ENCODE measurements at places on chromosomes 3 and 15.

DNA sequence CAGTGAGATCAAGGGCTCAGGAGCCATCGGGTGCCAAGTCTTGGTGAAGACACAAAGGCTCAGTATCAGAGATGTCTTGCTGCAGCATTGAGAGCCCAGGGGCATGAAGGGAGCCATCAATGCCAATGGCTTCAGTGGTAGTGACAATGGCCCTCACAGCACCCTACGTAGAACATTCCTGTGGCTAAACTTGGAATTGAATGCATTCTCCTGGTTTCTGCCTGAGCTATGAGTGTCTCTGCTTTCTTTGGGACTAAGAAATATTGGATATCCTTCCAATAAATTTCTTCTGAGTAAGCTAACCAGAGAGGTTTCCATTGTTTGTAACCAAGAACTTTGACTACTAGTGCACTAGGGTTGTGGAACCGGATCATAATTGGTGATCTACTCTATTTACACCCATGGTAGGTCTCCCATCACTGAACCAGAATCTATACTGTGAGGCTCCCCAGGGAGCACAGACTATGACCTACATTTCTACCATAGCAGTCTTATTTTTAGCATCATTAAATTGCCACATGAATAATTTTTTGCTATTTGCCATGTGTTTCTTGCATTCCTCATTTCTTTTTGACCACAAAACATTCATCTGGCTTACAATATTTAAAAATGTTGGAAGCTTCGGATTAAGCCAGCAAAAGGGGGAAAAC, 31.6 kb upstream of the PDZRN3 start:
- DNase-seq = no peak

- no peak for DNase-seq
These were observed 177.0 kb downstream of the CACNA2D3 start for GRCh38 chr3:54299169-54299935.

- no peak for DNase-seq
These were observed 705.8 kb downstream of the NR2F2 start for GRCh38 chr15:97036301-97036700.

DNA sequence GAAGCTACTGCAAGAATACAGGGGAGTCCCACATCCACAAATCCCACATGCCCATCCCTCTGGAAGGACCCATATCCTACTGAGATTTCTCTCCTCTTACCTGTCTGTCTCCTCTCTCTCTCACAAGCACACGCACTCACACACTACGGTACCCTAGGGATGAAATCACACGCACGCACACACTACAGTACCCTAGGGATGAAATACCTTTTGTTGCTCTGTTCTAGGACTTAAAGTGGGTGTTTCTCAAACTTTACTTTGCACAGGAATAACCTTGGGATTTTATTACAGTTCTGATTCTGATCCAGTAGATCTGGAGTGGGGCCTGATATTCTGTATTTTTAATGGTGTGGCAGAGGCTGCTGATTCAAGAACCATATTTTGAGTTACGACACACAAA, 622.2 kb upstream of the ZNF385D start:
- DNase-seq = no peak

- DNase-seq = no peak
These were observed 11.6 kb downstream of the C15orf39 start for GRCh38 chr15:75213212-75213767.

GRCh38 chr3:143637133-143637532, 211.1 kb downstream of the SLC9A9 start:
- DNase-seq = no peak

GRCh38 chr3:144557515-144557914, 585.9 kb downstream of the DIPK2A start:
- DNase-seq = no peak

- DNase-seq = no peak
These were observed 18.8 kb downstream of the STAG1 start for GRCh38 chr3:136733317-136733833.

Measured in T-helper 1 cell (primary cell).